ENCODE measurements at places on chromosomes 3 and 15. TPM values are rescaled to one million over a fixed set of nuclear protein-coding genes. Genes with fewer than 3 reads are reported as not detected.

The USP13 gene
- 14.8 TPM for total RNA-seq

The TRH gene
- total RNA-seq = not detected

The ARNT2 gene
- 2.8 TPM for total RNA-seq

The DUOXA2 gene
- not detected for total RNA-seq

The UBAP1L gene
- total RNA-seq = under 0.01 TPM

The EIF4E3 gene
- 7.5 TPM for total RNA-seq

The ITIH3 gene
- not detected for total RNA-seq

The CFAP100 gene
- total RNA-seq = not detected

The GUCA1C gene
- total RNA-seq = 3.9 TPM

The OGG1 gene
- 11.9 TPM for total RNA-seq

The MAPKBP1 gene
- 8.9 TPM for total RNA-seq

The HGD gene
- 91.5 TPM for total RNA-seq

The CD96 gene
- total RNA-seq = 0.05 TPM

The P2RY14 gene
- total RNA-seq = not detected

The CSPG5 gene
- 0.40 TPM for total RNA-seq

The GASK1A gene
- 0.87 TPM for total RNA-seq

Data from renal cortical epithelial cell (primary cell).